Fibroblast of skin of right quadriceps (primary cell): ENCODE measurements at places on chromosomes 4 and X.

DNA sequence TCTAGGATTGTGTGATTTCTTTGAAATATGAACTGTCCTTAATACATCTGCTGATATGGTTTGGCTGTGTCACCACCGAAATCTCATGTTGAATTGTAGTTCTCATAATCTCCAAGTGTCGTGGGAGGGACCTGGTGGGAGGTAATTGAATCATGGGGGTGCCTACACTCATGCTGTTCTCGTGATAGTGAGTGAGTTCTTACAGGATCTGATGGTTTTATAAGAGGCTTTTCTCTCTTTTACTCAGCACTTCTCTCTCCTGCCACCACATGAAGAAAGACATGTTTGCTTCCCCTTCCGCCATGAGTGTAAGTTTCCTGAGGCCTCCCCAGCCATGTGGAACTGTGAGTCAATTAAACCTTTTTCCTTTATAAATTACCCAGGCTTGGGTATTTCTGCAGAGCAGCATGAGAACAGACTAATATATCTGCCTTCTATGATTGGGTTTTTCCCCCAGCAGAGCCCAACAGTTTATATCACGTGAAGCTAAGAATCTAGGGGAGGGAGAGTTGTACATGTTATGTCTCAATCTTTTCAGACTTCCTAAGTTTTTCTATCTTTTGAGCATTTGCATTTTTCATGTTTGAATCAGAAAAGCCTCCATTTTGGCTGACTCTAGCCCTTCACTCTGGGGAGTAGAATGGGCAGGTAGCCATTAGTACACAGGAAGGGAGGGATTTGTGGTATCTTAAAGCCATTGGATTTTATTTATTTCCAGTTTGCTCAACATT is 58.9 kb downstream of the PLAC1 start:
- DNase-seq = peak; percentile 94

DNA sequence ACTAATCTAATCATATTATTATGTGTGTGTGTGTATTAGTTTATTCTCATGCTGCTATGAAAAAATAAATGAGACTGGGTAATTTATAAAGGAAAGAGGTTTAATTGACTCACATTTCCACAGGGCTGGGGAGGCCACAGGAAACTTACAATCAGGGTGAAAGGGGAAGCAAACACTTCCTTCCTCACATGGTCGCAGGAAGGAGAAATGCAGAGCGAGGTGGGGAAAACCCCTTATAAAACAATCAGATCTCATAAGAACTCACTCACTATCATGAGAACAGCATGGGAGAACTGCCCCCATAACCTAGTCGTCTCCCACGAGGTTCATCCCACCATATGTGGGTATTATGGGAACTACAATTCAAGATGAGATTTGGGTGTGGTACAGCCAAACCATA is 190.9 kb upstream of the TAPT1 start:
- no peak for DNase-seq

DNA sequence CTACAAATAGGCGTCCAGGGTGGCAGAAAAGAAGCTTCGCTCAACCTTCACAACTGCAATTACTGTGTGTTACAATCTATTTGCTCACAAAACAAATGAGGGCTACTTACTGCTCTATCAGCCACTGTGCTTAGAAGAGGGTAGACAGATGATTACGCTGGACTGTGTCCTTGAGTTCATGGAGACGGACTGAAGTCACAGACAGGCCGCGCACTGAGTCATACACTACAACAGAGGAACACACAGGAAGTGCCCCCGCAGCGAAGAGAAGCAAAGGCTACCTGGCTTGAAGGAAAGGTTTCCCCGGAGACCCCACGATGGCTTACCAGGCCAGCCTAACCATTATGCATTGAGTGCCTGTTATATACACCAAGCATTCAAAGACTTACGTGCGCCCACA is 25.6 kb downstream of the FAT1 start:
- no peak for DNase-seq

GRCh38 chr4:132958457-132959263 is 190.4 kb upstream of the PCDH10 start:
- no peak for DNase-seq

DNA sequence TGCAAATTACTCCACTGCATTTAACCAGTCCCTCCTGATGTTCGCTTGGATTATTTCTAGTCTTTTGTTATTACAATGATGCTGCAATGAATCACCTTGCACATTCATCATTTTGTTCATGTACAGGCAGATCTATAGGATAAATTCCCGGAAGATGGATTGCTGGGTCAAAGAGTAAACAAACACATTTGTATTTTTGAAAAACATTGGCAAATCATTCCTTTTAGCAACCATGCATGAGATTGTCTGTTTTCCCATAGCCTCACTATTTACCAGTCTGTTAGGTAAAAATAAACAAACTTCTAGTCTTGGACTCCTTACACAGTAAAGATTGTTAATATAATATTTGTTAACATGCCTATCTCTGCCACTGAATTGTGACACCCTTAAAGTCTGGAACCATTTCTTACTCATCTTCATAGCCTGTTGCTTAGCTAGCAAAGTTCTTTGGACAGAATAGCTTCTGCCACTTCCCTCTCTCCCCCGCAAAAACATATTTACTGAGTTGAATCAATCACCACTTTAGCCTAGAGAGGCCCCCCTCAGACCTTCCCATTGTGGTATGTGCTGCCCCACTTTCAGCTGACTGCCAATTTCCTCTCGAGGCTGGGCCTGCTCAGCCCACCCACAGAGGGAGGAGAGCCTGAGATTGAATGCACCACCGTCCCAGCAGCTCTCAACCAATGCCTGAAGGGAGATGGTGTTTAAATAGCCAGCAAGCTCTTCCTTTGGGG is 108.4 kb upstream of the ATXN3L start:
- peak; percentile 95 for DNase-seq

DNA sequence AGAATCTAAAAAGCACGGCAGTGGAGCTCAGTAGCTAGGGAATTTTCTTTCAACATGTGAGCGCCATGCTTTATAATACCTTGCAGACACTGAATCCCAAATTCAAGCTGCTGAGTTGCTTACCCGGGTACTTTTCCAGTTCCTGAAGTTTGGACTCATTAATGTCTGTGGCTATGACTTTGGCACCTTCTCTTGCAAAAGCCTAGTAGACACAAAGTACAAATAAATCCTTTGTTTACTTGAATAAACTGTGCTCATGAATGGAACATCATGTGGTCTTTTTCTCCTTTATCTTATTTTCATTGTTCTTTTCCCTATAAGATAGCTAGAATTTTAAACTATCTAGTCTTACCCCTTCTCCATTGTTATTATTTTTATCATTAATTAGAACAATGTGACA is 4.6 kb downstream of the BDH2 start:
- no peak for DNase-seq

GRCh38 chrX:151912221-151912620 is 468 bp upstream of the MAGEA4 start:
- DNase-seq = no peak

DNA sequence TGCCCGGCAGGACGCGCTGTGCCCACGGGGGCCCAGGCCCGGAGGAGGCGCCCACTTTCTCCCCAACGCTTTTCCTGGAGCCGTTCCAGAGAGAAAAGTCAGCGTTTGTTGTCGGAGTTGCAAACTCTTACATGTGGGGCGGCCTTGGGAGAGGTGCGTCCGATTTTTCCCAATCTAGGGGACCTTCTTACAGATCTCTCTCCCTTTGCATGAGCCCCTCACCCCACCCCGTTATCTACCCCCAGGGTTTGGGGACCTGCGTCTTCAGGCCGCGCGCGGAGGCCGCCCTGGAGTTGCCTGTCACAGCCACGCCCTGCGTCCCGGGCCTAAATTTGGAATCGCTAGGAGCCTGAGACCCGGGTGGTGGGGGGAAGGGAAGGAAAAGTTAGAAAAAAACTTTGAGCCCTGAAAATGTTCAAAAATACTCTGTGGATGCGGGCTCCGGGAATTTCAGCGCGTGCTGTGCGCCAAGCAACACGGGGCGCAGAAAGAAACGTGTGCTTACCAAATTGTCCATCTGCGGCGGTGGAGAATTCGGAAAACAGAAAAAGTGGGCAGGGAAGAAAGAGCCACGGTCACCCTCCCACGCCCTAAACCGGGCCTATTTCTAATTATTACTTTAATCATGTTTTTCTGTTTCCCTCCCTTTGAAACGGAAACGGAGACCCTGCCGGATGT is 587 bp downstream of the CD99 start:
- peak; percentile 58 for DNase-seq

- peak; percentile 1 for DNase-seq
These were observed 89.7 kb downstream of the PDHA2 start for GRCh38 chr4:95929448-95930064.

- DNase-seq = no peak
These were observed 895 bp upstream of the OPN1LW start for GRCh38 chrX:154142950-154143745.

DNA sequence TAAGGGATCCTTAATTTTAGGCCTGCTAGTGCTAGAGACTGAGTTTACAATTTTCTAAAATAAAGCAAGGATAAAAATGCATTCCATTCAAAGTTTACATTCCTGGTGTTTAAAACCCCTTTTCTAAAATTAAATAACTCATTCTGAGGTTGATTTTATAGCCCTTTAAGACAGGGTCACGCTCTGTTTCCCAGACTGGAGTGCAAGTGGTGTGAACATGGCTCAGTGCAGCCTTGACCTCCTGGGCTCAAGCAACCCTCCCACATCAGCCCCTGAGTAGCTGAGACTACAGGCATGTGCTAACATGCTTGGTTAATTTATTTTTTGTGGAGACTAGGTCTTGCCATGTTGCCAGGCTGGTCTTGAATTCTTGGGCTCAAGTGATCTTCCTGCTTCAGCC is 6.8 kb upstream of the CDKL2 start:
- DNase-seq = peak; percentile 47

GRCh38 chr4:188246488-188246887 is 107.2 kb downstream of the TRIML1 start:
- DNase-seq = no peak

DNA sequence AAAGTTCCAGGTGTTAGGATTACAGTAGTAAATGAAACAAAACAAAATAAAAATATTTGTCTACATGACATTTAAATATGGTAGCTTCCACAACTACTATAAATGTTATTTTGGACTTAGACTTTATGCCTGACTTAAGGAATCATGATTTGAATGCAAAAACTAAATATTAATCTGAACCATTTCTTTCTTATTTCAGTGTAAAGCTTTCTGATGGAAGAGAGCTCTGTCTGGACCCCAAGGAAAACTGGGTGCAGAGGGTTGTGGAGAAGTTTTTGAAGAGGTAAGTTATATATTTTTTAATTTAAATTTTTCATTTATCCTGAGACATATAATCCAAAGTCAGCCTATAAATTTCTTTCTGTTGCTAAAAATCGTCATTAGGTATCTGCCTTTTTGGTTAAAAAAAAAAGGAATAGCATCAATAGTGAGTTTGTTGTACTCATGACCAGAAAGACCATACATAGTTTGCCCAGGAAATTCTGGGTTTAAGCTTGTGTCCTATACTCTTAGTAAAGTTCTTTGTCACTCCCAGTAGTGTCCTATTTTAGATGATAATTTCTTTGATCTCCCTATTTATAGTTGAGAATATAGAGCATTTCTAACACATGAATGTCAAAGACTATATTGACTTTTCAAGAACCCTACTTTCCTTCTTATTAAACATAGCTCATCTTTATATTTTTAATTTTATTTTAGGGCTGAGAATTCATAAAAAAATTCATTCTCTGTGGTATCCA is 1.6 kb downstream of the CXCL8 start:
- no peak for DNase-seq

- DNase-seq = no peak
These were observed 119.2 kb upstream of the MAB21L2 start for GRCh38 chr4:150462743-150463142.
